ENCODE measurements at places on chromosomes 4 and X.
A peak's percentile ranks its signal among the peaks of the same experiment; 100 is the strongest.

- no peak for DNase-seq
Measured at GRCh38 chr4:127709456-127709855, 20.7 kb upstream of the SLC25A31 start.

DNA sequence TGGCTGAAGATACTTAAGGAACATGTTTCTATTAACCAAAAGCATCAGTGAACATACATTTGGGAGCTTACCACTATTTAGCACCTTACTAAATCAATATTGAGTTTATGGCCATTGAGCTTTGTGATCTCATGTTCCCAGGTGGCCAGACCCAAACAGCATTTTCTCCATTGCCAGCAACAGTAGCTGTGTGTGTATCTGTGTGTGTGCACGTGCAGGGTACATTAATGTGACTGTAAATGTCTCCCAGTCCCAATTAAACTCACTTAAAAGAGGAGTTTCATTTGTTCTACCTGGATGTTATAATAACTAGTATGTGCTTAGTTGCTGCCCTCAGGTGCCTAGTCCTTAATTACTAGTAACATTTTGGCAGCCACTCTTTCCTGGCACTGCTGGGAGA, 282.4 kb downstream of the NR3C2 start:
- DNase-seq, result no peak

- no peak for DNase-seq
Measured at GRCh38 chrX:137574102-137574783, 8.3 kb downstream of the ZIC3 start.

DNA sequence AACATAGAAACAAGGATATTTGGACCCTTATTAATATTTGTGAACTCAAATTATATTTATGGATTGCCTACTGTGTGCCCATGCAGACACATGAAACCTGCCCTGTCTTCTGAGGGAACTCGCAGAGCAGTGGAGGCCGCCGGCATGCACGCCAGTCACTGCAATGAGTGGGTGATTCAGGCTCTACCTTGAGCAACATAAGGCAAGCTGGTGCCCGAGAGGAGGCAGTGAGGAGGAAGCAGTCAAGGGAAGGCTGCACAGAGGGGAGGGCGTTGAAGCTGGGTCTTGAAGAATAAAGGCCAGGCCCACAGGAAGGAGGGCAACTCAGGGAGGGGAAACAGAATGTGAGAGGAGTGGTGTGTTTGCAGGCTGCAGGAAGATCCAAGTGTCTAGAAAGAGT, 52.8 kb downstream of the PPEF2 start:
- peak; percentile 4 for DNase-seq

GRCh38 chrX:1713296-1713695, 98.4 kb downstream of the ASMT start:
- no peak for DNase-seq

GRCh38 chr4:95107635-95108034, 349.9 kb downstream of the BMPR1B start:
- DNase-seq, result peak; percentile 36

GRCh38 chr4:8085491-8086117, 73.0 kb downstream of the ABLIM2 start:
- no peak for DNase-seq

DNA sequence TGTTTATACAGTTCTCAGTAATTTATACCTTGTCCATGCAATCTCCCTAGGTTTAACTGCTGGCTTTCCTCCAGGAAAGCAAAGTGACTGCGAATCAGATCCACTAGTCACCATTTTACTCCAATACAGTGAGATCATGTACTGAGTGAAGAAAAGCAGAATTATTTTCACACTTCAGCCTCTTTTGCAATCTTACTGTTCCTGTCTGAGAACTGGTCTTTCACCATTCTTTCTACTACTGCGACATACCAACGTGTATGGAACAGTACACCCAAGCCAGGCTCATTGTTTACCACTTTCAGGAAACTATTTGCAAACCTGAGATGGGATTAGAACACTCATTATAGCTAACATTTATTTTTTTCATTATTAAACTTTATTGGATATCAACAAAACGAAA, 8.0 kb upstream of the MSL3 start:
- DNase-seq, result no peak

DNA sequence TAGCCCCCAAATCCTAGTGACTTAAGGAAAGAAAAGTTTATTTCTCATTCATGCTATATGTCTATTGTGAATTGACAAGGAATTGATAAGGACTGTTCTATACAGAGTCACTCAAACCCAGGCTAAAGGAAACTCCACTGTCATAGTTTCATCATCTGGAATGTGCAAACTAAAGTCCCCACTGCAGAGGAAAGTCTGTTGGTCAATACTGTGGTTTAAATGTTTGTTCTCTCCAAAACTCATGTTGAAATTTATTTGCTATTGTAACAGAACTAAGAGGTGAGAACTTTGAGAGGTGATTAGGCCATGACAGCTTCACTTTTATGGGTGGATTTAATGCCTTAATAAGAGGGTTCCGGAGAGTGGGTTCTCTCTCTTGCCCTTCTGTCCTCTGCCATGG, 149.6 kb downstream of the COX18 start:
- DNase-seq, result no peak

DNA sequence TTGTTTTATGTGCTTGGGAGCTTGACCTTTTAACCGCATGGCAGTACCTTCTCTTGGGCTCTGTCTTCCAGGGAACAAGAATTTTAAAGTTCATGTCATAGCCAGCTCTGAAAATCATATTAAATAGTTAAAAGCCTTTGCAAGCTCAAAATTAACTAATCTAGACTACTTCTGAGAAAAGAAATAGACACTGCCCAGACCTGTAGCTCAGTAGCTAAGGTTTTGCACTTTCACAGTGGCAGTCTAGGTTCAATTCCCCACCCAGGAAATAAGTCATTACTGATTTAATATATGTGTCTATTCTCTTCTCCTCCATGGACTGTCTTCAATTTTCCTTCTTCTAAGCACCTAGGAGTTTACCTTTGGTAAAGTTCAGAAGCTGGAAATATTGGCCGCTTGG, 27.4 kb downstream of the HSD17B11 start:
- DNase-seq, result no peak

GRCh38 chr4:95071851-95072250, 314.1 kb downstream of the BMPR1B start:
- DNase-seq, result no peak

- no peak for DNase-seq
Measured at GRCh38 chr4:74499986-74500781, 55.2 kb downstream of the AREG start.

- DNase-seq, result no peak
Measured at GRCh38 chr4:36551697-36552214, 270.3 kb downstream of the DTHD1 start.

- DNase-seq, result no peak
Measured at GRCh38 chrX:120755066-120755846, 120.4 kb downstream of the CT47B1 start.

DNA sequence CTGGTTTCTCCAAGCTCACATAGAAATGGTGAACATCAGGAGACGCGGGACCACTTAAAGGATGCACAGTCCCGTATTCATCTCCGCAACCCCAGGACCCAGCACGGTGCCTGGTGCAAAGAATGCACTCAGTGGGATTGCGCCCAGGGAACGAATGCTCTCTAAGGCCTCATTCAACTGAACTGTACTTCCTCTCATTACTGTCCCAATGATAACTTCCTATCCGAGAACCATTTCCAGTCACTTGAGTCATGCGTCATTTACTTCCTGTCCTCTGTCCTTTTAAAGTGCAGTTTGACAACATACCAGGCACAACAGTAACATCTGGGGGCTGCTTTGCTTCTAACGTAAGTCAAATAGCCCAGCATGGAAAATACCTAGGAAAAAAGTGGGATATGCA, 75.7 kb downstream of the RBM47 start:
- peak; percentile 86 for DNase-seq

- DNase-seq, result no peak
Measured at GRCh38 chr4:165085946-165086345, 26.7 kb downstream of the TMEM192 start.

DNA sequence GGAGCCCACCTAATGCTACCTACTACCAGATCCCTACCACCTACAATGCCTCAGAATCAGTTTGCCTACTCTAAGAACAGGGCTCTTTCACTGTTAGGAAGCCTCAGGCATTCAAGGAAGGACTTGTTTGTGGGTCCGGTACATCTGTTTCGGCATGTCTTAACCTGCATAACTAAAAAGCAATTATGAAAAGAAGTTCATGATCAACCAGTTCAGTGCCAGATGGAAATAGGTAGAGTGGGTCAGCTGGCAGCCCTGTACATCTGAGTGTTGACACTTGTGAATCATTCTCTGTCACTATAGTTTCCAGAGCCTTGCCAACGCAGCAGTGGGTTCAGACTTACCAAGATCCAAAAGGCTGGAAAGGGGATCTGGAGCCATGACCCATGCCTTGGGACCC, 3.3 kb downstream of the TMEM185A start:
- no peak for DNase-seq

DNA sequence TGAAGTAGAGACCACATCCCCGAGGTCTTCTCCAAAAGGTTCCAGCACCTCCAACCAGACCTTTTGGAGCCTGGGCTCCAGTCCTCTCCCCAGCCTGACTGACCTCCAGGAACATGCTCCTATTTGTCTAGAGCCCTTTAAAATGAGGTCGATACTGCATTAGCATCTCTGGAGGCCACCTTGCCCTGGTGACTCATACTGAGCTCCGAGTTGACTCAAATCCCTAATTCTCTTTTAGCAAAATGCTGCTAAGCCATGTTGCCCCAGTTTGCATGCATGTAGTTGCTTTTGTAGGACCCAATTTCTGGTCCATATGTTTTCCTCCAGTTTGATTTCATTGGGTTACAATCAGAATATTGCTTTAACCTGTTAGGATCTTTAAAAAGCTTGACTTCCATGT, 43.5 kb upstream of the CITED1 start:
- DNase-seq, result no peak

GRCh38 chr4:40269133-40269532, 66.0 kb upstream of the CHRNA9 start:
- no peak for DNase-seq

- DNase-seq, result no peak
Measured at GRCh38 chr4:148934926-148935578, 492.8 kb upstream of the NR3C2 start.
